ENCODE measurements at places on chromosomes 12 and 14. TPM values are rescaled to one million over a fixed set of nuclear protein-coding genes. Genes with fewer than 3 reads are reported as not detected.

PLD4 gene
- total RNA-seq = 0.04 TPM

PKP2 gene
- total RNA-seq = 9.8 TPM

DLK1 gene
- total RNA-seq = not detected

KRT6A gene
- not detected for total RNA-seq

CLEC4E gene
- not detected for total RNA-seq

PROX2 gene
- total RNA-seq = not detected

CAMKK2 gene
- total RNA-seq = 11.0 TPM

KRT72 gene
- total RNA-seq = not detected

SSTR1 gene
- not detected for total RNA-seq

PDZRN4 gene
- total RNA-seq = not detected

MYL6B gene
- total RNA-seq = 196 TPM

DPPA3 gene
- total RNA-seq = not detected

CPSF6 gene
- total RNA-seq = 148 TPM
